Fibroblast of villous mesenchyme (primary cell): ENCODE measurements at places on chromosomes 12 and 14.

DNA sequence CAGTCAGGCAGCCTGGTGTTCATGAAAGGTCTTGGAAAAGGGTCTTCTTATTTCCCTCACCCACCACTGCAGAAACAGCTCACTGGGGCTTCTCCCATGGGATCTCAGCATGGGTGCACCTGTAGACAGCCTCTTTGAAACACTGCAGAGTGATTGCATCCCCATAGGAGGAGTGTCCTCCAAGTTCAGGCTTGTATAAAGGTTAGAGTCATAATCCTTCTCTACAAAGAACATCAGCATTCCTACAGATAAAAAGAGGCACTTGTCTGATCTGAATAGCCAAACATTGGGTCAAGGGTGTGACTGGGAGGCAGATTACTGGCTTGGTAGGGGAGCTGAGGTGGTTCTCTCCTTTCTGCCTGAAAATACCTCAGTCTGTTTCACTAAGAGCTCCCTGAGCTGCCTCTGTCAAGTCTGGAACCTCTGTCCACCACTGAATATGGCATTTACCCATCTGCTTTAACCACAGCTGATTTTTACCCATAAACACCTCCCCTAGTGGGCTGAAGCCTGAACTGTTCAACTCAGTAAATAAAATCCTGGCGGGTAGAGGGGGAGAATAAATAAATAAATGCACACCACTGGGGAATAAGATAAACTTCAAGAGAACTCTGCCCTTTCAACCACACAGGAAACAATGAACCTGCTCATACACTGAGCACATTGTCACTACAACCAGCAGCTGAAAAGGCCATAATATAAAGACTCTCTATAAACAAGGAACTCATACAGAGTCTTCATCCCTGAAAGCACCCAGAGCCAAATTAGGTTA is 120.7 kb upstream of the SCAF11 start:
- no peak for DNase-seq

DNA sequence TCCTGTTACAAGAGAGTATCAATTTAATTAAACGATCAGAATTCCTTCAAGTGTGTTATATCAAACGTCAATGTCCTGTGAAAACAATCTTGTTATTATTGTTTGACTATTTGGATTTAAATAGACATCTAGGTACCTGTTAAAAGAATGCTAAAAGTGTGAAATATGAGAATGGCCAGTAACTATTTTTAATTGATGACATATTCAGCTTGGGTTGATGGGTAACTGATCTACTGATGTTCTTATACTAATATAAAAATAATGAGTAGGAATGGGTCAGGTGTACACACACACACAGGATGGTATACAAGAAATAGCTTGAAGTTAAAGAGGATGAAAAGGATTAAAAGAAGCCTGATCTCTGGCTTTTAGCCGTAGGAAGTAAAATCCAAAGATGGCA is 146.0 kb downstream of the SLC38A4 start:
- DNase-seq, result no peak

GRCh38 chr14:82070040-82070439 is 536.4 kb upstream of the SEL1L start:
- no peak for DNase-seq

DNA sequence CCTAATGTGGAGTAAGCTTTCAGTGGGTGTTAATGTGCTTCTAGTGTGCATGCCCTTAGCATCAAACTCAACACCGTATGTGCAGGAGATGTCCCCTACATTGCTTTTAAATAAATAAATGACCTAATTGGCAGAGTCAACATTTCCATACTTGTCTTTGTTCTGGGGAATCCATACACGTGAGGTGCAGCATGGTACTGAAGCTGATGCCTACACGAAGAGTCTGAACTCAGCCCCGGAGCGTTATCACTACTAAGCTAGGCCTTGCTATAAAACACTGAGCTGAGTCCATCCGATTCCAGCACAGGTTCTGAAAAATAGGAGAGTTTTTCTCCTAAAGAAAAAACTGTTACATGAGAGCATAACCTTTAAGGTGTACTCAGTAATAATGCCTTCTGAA is 125.0 kb upstream of the DYRK2 start:
- no peak for DNase-seq

DNA sequence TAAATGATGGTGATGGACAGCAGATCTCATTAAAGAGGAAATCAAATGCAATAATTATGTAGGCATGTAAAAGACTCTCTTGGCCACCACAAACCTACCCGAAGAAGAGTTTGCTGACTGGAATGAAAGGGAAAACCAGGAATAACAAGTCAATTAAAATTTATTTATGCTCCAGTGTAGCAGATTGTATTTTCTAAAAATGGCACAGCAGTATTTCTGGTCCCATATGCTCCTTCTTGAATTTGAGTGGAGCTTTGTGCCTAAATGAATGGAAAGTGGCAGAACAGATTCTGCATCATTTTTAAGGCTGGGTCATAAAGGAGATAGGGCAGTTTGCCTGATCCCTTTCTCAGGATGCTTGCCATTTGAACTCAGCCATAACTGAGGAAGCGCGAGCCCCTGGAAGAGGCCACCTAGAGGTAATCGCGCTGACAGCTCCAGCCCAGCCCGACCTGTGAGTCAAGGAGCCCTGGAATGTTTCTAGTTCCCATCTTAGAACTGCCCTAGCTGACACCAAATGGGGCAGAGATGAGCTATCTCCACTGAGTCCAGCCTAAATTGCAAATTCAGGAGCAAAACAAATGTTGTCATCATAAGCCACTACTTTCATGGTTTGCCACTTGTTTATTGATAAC is 229.2 kb upstream of the TMTC1 start:
- no peak for DNase-seq

- DNase-seq, result no peak
Observed at GRCh38 chr12:1640328-1641234, 11.6 kb downstream of the WNT5B start.

DNA sequence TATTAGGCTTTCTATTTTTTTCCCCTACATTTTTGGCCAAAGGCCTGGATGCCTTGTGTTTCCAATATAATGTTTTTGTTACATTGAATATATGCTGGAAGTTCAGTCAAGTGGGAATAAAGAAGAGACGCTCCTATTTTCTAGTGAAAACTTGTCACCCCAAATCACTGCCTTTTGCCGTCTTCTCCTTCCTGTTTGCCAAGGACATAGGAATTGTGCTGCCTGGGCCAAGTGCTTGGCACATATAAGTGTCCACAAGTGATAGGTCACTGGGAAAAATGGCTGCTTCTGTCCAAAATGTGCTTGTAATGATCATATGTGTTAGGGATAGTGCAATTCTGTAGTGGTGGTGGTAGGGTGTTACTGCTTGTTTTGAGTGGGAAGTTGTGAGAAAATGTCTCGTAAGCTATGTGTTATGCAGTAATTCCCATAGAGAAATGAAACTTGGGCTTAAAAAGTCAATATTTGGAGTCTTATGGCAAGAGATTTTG is 11.6 kb upstream of the KCNJ8 start:
- no peak for DNase-seq

- peak; percentile 32 for DNase-seq
Observed at GRCh38 chr12:98939350-98939749, 294.3 kb downstream of the APAF1 start.

DNA sequence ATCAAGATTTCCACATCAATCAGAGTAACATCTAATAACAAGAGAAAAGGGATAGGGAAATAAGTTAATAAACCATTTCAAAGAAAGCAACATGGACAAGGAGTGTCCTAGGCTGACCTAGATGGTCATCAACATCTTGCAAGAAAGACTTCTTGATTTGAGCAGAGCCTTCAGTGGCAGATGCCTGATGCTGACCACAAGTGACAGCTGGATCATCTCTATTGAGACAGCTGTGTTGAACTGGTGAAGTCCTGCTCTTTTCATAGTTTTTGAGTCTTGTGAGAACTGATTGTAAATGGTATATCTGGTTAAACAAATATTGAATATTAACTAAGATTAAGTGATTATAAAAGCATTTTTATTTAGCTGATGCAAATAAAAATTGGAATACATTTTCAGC is 1083.6 kb upstream of the LRFN5 start:
- DNase-seq, result no peak

DNA sequence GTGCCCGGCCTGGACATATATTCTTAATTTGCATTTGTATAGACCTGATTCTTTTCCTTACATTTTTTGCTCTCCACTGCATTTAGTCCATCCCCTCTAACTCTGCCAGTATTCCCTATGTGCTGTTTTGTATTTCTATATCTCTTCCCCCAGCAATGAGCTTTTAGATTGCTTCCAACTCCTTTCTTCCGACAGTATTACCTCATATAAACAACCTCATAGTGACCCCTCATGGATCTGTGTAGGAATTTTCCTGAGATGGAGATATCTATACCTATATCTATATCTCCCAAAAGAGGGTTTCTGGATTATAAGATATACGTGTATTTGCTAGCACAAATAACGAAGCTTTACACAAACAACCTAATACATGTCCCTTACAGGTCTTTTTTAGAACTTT is 161.9 kb downstream of the CRADD start:
- no peak for DNase-seq

DNA sequence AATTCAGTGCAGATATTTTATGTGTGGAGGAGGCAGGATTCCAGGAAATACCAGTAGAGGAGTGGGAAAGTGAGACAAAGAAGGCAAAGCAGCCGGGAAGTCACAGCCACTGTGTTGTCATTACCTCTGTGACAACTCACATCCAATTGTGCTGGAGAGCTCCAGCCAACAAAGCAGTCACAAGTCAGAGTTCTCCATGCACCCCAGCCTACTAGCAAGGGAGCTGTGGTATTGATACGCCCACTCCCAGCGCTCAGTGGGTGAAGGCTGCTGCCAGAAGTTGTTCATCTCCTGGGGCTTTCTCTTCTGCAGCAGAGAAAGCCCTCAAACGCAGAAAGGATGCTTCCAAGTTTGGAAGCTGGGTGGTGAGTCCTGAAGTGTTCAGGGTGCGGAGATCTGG is 93.9 kb downstream of the DICER1 start:
- no peak for DNase-seq

- DNase-seq, result no peak
Observed at GRCh38 chr14:83899706-83900105, 1630.2 kb upstream of the FLRT2 start.
